OCI-M1 (cell line): ENCODE measurements at places on chromosomes 1 and 21.

DNA sequence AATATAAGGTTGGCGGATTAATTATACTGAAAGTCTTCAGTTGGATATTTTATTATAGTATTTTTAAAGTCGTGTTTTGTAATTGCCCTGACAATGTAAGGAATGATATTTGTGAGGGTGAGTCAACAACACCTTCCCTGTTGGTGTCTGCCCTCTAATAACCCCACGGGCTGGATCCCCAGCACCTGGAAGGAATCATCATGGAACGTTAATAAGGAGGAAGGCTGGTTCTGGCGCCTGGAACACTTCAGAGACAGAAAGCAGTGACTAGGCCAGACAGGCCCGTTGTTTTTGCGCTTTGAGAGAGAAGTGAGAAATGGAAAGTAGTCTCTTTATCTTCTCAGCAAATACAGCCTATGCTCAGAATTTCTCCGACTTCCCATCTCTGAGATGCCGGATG lies 31.6 kb downstream of the TEX35 start:
- no peak for DNase-seq

DNA sequence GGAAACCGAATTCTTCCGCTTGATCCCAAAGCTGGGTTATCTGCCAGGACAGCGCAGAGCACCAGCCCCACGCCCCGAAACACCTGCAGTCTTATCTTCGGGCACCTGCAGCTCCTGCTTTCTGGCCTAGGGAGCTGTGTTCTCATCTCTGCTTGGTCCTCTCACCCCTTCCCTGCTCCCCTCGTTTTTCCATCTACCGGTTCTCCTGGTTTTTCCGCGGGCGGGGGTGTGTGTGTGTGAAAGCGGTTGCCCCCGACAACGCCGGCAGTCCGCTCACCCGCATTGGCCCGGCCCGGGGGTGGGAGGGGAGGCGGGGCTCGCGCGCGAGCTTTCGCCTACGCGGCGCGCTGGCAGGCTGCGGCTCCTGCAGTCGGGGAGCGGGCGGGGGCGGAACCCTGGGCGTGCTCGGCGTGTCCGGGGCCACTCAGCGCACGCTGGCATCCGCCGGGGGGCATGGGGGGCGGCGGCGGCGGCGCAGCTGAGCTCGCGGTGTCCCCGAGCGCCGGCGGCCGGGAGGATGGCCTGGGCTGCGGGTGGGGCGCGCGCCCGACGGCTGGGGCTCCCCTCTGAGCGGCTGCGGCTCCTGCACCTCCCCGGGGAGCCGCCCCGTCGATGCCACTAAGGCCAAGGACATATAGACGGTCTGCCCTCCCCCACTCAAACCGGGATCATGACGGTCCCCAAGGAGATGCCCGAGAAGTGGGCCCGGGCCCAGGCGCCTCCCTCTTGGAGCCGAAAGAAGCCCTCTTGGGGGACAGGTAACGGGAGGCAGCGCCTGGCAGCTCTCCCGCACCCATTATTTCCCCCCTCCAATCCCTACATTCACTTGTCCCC lies 3.2 kb downstream of the ATP8B2 start:
- DNase-seq: peak; percentile 73

- DNase-seq: no peak
Observed at GRCh38 chr21:39083377-39084008, 99.8 kb downstream of the PSMG1 start.

GRCh38 chr1:203818399-203818798 lies 23.0 kb downstream of the ZBED6 start:
- no peak for DNase-seq

- no peak for DNase-seq
Observed at GRCh38 chr21:33441489-33442477, 38.0 kb downstream of the TMEM50B start.

DNA sequence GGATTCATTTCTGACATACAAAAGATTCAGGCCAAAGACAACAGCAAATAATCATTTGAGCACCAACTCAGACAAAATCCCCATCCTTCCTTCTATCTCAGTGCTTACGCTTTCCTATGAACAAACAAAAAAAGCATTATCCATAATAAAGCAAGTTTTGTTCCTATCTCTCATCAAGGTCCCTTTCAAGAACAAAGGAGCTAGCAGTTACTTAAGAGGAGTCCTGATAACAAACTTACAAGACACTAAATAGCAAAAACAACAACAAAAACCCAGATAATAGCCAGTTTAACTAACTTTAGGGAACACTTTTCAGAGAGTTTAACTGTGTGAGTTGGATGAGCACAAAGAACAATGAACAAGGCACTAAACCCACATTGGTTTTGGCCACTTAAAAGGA lies 10.5 kb downstream of the EVI5 start:
- DNase-seq: no peak

DNA sequence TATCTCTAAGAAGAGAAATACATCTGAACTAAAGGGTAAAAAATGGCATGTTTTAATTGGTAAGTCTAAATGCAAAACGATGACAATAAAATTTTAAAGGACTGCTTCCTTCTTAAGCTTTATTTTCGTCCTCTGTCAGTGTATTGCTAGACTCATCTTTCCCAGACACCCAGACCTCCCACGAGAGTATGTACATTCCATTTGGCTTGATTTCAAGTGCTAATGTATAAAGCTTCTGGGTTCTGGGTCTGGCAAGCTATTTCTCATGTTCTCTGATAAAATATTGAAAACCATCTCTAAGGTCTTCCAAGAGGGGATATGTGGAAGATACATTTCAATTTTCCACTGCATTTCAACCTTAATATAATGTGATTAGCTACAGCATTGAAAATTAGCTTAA lies 24.6 kb upstream of the SLC2A1 start:
- no peak for DNase-seq

DNA sequence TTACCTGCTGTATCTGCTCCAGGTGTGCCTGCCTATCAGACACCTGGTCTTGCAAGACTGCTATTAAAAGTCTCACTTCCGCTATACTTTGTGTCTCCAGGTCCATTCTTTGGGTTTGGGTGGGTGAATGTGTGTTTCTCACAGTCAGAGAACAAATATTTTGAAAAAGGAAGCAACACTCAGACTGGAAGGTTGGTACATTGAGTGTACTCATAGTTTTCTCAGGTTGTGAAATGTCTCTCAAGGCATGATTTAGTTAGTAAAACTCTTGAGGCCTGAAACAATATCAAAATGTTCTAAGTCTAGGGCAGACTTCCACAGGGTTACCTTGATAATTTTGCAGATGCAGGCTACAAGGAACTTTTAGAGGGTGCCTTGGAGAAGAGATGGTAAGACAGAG lies 429.9 kb upstream of the ZRANB2 start:
- no peak for DNase-seq

DNA sequence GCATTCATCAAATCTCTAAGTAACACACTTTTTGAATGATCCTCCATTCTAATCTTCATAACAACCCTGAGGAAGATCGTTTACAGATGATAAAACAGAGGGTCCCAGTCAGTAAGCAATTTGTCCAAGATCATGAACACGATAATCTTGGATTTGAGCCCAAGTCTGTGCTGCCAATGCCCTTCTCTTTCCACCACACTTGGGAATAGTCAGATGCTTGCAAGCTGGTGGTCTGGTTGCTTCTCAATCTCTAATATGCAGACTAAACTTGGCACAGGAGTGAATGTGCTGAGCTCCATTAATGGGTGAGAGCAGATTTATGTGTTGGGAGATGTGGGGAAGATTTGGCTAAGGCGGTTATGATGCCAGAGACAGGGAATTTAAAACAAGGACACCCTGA lies 430.6 kb upstream of the DAB1 start:
- no peak for DNase-seq

DNA sequence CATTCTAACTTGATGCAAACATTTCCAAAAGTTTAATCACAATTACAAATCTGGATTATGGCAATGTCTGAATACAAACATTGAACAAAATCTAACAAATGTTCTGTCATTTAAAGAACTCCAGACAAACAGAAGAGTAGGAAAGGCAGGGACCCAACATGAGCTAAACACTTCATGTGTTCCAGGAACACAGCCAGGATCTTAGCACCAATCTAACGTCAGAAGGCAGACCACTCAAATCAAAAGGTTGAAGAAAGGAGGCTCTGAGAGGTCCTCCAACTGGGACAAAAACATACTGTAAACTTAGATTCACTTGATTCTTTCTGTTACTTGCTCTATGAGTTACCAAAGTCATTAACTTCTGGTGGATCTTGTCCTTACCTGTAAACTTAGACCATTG lies 374.0 kb downstream of the NEGR1 start:
- DNase-seq: no peak

DNA sequence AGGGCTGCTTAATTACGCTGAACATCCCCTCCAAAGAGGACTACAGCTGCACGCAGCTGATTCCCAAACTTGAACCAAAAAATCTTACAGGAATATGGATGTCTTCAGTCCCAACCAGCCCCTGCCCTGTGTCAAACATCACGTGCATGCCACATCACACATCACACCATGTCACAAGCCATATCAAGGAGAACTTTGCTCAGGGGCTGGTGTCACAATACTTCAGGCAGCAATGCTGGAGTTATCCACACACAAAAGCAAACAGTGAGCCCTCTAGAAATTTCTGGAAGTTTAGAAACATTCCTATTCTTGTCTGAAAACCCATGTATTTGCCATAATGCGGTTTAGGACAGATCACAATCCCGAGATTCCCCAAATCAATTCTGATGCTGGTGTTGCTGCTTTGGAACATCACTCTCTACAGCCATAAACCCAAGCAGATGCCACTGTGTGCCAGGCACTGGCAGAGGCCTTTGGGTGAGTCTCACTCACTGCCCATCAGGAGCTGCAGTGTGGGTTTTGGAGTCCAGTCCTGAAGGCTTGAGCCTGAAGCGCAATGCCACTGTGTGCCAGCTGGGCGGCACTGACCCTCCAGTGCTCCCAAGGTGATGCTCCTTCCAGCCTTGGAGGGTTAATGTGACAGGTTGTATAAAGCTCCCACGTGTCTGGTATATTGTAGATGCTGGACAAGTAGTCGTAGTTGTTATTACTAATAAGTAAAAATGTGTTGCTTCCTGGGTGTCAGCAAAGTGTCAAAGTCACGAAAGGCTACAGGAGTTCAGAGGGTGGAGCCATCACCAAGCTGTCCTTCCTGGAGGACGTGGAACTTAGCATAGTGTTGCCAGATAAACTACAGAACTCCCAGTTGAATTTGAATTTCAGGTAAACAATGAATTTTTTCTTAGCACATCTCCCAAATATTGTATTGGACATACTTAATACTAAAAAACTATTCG lies 20.1 kb upstream of the EFNA1 start:
- DNase-seq: no peak
